ENCODE measurements at places on chromosomes 2 and 18.

DNA sequence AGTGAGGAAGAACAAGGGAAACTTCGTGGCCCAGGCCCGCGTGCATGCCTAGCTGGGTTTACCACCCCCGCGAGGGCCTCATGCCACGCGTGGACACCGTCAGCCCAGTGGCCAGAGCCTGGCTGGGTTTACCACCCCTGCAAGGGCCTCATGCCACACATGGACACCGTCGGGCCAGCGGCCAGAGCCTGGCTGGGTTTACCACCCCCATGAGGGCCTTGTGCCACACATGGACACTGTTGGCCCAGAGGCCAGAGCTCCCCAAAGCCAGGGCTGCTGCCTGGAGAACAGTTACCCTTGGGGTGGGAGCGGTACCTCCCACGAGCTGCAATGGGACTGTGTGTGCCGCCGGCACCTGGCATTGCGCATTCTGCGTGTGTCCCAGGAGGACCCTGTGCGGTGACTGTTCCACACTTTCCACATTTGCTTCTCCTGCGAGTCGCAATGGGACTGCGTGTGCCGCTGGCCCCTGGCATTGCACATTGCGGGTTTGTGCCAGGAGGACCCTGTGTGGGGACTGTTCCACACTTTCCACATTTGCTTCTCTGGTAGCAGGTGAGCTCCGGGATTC, 105.6 kb upstream of the CTDP1 start:
- no peak overlapping the region for H3K4me3 ChIP-seq
- H3K27me3 ChIP-seq, result peaks cover 4% of the 10 kb centered on the region
- DNase-seq, result no peak
- H3K4me1 ChIP-seq, result peaks cover 4% of the 10 kb centered on the region

DNA sequence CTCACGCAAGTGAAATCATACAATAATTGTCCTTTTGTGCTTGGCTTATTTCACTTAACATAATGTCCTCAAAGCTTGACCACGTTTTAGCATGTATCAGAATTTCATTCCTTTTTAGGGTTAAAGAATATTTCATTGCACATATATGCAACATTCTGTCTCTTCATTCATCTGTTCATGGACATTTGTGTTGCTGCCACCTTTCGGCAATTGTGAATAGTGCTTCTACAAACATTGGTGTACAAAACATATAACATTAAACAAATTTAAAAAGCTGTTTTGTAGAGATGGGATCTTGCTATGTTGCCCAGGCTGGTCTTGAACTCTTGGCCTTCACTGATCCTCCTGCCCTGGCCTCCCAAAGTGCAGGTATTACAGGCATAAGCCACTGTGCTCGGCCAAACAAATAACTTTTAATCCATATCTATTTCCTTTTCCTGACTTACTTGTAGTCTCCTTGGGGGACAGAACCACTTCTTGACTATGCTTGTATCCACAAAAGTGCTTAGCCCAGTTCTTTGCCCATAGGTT, 209.3 kb downstream of the SLC4A3 start:
- H3K4me1 ChIP-seq, result peaks cover 12% of the 10 kb centered on the region
- H3K4me3 ChIP-seq, result no peak overlapping the region
- H3K36me3 ChIP-seq, result no peaks in the 10 kb centered on the region
- no peak overlapping the region for H3K27ac ChIP-seq
- no peak for DNase-seq
- no peaks in the 10 kb centered on the region for H3K27me3 ChIP-seq

DNA sequence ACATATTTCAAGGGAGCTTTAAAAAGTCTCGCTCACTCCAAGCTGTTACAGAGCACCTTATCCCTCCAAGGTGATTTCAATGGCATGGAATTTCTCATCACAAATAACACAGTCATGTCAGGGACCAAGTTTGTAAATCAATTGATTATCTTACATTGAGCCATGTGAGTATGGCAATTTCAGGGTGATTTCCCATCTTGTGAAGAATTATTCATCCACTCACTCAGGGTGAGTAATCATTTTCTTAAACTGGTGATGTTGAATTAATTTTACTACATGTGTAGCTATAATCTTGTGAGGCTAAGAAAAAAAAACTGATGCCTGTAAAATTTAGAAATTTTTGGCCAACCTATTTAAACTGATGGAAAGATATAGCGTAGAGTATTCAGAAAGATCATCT, 3.3 kb upstream of the ABCA12 start:
- no peak overlapping the region for H3K27ac ChIP-seq
- no peak for DNase-seq
- no peaks in the 10 kb centered on the region for H3K27me3 ChIP-seq
- H3K4me1 ChIP-seq, result peaks cover 4% of the 10 kb centered on the region
- no peaks in the 10 kb centered on the region for H3K36me3 ChIP-seq
- no peak overlapping the region for H3K4me3 ChIP-seq

GRCh38 chr18:10252494-10252893, 201.9 kb upstream of the APCDD1 start:
- H3K4me1 ChIP-seq, result peaks cover 17% of the 10 kb centered on the region
- no peak overlapping the region for H3K27ac ChIP-seq
- H3K4me3 ChIP-seq, result no peak overlapping the region
- no peak for DNase-seq
- peaks cover 5% of the 10 kb centered on the region for H3K36me3 ChIP-seq
- peaks cover 64% of the 10 kb centered on the region for H3K27me3 ChIP-seq

DNA sequence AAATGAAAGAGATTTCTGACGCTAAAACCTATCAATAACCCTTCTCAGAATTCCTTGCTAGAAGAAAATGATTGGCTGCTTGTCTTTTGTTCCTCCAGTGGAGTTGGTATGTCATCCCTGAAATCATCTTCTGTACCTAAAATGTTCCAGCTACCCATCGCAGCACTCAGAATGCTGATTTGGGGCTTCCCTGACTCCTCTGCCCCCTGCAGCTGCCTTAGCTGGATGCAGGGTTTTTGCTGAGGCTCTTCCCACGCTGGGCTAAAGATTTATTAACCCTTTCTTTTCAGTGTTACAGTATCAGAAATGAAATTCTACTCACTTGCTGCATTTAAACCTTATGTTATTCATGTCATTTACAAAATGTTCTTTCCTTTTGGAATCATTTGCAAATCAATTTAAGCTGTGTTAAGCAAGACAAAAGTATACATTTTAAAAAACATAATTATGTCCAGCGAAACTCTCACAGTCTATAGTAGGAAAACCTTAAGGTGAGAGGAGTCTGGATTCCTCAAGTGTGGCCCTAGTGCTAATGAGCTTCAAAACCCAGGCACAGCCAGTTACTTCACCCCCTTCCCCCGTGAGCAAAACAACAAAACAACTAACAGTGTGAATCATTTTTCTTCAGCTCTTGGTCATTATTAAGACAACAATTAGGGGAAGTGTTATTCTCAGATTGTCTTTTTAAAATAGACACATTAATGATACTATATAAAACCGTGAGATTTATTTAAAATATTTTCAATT, 32.8 kb downstream of the PKP4 start:
- H3K36me3 ChIP-seq, result no peaks in the 10 kb centered on the region
- DNase-seq, result no peak
- H3K4me3 ChIP-seq, result no peak overlapping the region

DNA sequence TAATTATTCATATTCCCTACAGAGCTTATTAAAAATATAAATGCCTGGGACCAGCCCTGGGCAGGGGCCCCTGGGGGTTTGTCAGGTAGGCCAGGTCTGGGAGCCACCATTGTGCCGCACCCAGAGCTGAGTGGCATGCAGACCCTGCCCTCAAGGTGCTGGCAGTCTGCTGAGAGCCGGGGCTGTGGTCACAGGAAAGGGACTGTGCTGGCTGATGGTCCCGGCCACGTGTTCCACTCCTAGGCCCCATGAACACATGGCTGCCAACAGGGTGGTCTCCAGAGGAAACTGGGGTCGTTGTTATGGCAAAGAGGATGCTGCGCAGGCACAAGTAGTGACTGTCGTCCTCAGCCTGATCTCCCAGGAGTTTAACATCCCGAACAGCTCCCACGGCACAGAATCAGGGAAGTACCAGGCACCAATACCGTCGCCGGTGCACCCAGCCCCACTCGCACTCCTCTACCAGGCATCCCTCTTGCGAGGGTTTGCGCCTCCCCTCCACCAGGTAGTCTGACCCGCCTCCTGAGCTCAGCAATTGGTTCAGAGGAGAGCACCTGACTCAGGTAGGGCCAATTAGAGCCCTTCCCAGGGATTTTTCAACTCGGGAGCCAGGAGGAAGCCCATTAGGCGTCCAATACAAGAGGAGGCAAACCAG, 39.2 kb upstream of the BIN1 start:
- no peaks in the 10 kb centered on the region for H3K27me3 ChIP-seq
- no peak overlapping the region for H3K4me3 ChIP-seq
- H3K36me3 ChIP-seq, result no peaks in the 10 kb centered on the region
- no peak for DNase-seq
- H3K4me1 ChIP-seq, result no peaks in the 10 kb centered on the region
- H3K27ac ChIP-seq, result no peak overlapping the region

GRCh38 chr2:185984670-185985069, 246.1 kb downstream of the FSIP2 start:
- H3K36me3 ChIP-seq, result no peaks in the 10 kb centered on the region
- H3K27ac ChIP-seq, result no peak overlapping the region
- DNase-seq, result no peak
- no peaks in the 10 kb centered on the region for H3K4me1 ChIP-seq
- no peaks in the 10 kb centered on the region for H3K27me3 ChIP-seq
- no peak overlapping the region for H3K4me3 ChIP-seq

DNA sequence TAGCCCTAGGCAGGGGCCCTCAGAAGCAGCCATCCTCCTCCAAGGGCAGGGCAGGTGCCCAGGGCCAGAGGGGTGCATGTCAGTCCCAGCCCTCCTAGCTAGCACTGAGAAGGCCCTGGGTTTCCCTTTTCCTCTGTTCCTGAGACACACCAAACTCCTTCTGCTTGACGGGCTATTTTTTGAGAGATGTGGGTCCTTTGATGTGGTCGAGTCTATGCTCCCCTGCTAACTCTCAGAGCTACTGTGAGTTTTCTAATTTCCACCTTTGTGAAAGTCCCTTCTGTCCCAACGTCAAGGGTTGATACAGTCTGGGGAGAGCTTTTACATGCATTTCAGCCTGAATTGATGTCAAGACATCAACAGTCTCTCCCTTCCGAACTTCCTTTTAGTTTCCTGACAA, 51.4 kb downstream of the TRPM8 start:
- H3K36me3 ChIP-seq, result no peaks in the 10 kb centered on the region
- H3K4me3 ChIP-seq, result no peak overlapping the region
- no peak for DNase-seq
